ENCODE measurements at places on chromosomes 16 and 17.

- DNase-seq, result no peak
Measured at GRCh38 chr17:34996422-34997285, 16.3 kb downstream of the LIG3 start.

- DNase-seq, result no peak
Measured at GRCh38 chr16:79090966-79091365, 509.6 kb downstream of the MAF start.

GRCh38 chr16:30775392-30776188 lies 11.4 kb downstream of the ZNF629 start:
- DNase-seq, result no peak

DNA sequence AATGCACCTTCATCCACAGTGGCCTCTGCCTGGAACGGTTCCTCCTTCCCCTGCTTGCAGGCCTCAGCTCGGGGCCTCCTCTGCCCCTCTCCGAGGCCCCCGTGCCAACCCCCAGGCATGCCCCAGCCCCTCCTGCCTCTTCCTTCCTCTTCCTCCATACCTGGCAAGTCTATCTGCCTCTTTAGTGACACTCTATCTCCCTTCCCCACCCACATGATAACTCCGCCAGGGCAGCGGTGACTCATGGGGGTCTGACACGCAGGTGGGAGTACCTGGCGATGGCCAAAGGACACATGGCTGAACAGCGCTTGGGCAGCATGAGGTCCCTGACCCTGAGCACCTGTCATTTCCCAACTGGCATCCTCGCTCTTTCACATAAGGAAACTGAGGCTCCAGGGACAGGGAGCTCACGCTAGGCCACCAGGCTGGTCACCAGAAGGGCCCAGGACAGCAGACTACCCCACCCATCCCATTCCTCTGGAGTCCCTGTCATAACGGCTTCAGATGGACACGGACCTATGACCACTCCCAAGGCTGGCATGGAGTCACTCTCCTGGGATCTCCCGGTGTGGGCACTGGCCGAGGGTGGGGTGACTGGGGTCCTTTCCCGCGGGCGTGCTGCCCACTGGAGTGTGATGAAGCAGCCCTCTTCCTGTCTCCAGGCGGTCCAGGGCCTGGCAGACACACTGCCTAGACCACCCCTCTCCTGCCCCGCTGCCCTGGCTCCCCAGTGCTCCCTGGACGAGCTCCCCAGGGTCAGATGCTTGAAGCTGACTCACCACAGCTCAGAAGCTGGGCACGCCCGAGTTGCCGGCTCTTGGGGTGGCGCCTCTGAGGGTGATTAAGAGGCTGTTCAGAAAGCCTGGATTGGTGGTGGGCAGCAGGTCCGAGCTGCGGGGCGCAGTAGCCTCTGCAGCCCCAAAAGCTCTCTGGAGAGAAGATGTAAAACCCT lies 100.6 kb downstream of the ENGASE start:
- no peak for DNase-seq

Data from activated CD4-positive, CD25-positive, alpha-beta regulatory T cell treated with anti-CD3 and anti-CD28 coated beads, Interleukin-2, amount 50 U/mL, for 16 hours (primary cell).